ENCODE measurements at places on chromosomes 7 and 10. TPM values are rescaled to one million over a fixed set of nuclear protein-coding genes. Genes with fewer than 3 reads are reported as not detected.

IQCE gene
- 8.9 TPM for total RNA-seq

WDR86 gene
- not detected for total RNA-seq

FASTK gene
- 126 TPM for total RNA-seq

TET1 gene
- total RNA-seq = 0.37 TPM

PRSS2 gene
- not detected for total RNA-seq

C10orf105 gene
- total RNA-seq = not detected

TRIM8 gene
- 69.2 TPM for total RNA-seq

HYAL4 gene
- not detected for total RNA-seq

GARIN1A gene
- not detected for total RNA-seq

IDI2 gene
- not detected for total RNA-seq

VIPR2 gene
- not detected for total RNA-seq

AKR1C8 gene
- total RNA-seq = not detected
